ENCODE measurements at places on chromosomes 1 and 21.

DNA sequence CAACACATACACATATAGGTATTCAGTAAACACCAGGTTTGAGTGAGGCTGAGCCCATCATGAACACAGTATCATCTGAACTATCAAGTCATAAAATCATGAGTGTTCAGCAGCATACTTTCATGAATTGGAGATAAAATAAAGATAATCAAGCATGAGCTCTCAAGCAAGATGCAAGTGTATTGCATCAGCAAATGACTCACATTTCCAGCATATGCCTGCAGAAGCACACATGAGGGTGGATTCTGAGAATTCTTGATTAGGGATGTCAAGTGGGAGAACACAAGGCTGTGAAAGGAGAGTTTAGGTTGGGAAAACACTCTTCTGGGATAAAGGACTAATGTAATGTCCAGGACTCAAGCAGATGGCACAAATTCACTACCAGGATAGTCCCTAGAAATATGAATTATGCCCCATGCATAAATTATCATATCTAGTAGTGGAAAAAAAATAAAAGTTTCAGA lies 299.2 kb downstream of the SRGAP2C start:
- no peak for DNase-seq

DNA sequence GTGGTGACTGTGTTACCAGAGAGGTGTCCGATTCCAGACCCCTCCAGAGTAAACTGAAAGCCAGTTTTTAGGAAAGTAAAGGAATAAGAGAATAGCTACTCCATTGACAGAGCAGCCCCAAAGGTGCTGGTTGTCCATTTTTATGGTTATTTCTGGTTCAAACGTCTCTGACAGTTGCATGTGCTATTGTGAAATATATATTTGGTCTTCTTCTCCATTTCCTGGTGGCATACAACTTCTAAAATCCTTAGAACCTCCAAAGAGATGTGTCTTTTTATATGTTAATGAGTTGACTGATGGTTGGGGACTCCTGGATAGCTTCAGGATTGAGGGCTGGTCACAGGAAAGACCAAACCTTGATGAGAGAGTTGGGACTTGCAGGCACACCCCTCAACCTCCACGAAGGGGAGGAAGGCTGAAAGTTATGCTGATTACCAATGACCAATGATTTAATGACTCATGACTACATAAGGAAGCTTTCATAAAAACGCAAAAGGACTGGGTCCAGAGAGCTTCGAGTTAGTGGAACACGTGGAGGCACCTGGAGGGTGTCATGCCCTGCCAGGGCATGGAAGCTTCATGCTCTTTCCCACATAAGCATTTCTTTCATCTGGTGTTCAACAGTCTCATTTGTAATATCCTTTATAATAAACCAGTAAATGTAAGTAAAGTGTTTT lies 100.7 kb downstream of the SLC16A1 start:
- DNase-seq, result no peak

DNA sequence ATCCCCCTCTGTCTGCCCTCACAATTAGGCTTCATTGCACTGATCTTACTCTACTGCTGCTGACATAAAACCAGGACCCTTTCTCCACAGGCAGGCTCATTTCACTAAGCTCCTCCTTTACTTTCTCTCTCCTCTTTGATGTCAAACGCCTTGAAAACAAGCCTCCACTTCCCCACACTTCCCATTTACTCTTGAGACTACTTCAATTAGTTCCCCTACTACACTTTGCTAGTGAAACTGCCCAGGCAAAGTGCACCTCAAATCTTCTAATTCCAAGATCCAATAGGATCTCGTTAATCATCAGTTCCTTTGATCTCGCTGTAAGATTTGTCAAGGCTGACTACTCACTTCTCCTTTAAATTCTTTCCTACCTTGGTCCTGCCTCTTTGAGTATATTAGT lies 5.9 kb upstream of the CDC20 start:
- no peak for DNase-seq

DNA sequence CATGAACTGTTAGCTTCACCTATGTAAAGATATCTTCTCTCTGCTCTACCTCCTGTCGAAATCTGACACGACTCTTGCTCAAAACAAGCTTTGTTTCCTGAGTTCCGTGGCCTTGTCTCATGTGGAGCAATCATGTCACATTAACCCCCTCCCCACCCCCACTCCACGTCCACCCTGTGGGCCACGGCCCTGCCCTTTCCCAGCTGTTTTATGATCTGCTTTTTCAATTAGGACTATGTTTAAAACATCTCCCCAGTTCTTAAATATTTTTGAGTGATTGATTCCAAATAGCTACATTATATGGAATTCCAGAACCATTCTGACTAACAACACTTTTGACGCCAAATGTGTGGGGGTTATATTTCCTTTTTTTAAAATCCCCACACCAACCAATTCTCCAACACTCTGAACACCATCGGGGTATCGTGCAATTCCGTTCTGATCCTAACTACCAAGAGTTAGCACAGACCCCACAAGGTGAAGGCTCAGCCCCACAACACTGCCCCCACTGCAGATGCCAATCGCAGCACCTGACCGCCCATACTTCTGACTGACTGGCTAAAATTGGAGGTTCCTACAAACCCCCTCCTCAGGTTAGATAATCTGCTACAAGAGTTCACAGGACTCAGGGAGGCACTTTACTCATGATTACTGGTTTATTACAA lies 12.7 kb upstream of the S100A8 start:
- no peak for DNase-seq

DNA sequence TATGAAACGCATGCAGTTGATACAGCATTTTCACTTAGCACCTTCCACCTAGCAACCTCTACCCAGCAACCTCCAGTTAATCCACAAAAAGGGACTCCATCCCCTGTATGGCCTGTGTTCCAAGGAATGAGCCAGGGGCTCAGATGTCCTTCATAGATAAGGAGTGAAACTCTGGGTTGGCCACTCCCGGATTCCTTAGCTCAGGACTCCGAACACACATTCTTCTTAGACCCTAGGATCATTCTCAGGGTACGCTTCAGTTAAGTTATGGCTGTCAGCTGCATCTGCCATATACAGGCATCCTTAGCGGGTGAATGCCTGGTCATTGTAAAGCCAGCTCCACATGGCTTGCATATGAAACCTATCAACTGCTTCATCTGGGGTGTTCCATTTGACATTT lies 15.9 kb upstream of the IFI6 start:
- DNase-seq, result no peak

DNA sequence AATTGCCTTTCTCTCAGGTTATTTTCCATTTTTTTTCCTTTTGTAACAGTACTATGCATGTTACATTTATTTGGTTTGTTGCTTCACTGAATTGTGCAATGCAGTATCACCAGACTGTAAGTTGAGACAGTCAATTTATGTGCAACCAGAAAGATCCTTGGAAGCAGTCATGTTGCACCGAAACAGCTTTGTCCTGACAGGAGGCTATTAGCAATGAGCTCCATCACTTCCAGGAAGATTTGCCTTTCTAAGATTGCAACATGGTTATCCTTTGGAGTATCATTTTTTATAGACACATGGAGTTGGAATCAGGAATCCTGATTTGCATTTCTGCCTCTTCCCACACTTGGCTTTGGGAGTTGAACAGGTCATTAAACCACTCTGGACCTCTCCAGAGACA lies 84.5 kb upstream of the ST6GALNAC5 start:
- DNase-seq, result no peak

GRCh38 chr1:84712276-84712874 lies 22.1 kb upstream of the SSX2IP start:
- DNase-seq, result no peak

DNA sequence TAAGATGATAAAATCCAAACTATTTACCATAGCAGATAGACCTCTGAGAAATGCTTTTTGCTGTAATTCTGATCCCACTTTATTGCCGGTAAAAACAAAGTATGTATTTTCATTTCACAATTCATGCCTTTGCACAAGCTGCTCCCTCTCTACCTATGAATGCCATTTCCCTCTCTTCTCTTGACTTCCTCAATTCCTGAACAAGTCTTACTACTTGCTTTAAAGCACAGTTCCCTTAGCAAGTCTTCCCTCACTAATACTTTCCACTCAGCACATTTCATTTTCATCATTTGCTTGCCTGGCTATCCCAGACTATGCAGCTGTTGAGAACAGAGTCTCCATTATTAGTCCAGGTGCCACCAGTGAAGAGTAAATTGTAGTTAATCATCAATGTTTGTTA lies 13.8 kb downstream of the GPATCH2 start:
- DNase-seq, result no peak

- DNase-seq, result no peak
Observed at GRCh38 chr21:15204970-15205286, 140.1 kb upstream of the NRIP1 start.

GRCh38 chr1:5876094-5876650 lies 116.1 kb downstream of the NPHP4 start:
- DNase-seq, result no peak

DNA sequence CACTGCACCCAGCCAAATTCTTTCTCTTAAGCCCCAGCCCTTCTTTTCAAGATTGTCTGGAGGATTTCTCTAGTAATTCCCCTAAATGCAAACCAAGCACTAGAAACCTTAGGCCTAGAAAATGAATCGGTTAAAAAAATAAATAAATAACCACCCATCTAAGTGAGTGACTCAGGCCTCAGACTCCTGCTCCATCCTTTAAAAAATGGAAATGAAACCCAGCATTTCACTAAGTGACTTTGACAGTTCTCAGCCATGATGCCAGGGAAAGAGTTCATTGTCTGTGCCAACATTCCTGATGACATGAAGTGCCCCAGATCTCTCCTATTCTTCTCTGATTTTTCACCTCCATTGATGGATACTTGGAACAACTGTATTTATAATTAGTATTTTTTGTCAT lies 415.2 kb upstream of the DAB1 start:
- DNase-seq, result no peak

DNA sequence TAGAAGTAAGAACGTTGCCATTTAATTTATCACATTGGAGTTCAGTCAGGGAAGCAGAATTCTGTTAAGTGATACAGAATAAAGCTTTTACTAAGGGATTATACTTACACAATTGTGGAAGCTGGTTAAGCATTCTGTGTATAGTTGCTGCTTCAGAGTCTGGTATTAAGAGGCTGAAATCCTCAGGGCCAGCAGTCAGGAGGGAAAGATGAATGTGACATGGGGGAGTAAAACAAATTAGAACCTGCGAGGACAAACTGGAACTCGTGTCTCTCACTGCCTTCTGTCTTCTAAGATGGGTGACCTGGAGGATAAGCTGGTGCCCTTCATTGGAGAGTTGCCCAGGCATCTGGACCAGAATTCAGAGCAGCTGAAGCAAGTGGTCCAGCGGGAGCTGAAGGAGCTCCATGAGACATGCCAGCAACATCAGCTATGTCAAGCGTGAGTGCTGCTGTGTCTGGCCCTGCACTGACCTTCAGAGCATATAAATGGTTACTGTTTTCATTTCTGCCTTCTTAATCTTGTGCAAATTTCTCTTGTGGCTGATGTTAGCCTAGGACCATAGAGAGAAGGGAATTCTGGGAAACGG lies 23.0 kb downstream of the MARK1 start:
- no peak for DNase-seq

DNA sequence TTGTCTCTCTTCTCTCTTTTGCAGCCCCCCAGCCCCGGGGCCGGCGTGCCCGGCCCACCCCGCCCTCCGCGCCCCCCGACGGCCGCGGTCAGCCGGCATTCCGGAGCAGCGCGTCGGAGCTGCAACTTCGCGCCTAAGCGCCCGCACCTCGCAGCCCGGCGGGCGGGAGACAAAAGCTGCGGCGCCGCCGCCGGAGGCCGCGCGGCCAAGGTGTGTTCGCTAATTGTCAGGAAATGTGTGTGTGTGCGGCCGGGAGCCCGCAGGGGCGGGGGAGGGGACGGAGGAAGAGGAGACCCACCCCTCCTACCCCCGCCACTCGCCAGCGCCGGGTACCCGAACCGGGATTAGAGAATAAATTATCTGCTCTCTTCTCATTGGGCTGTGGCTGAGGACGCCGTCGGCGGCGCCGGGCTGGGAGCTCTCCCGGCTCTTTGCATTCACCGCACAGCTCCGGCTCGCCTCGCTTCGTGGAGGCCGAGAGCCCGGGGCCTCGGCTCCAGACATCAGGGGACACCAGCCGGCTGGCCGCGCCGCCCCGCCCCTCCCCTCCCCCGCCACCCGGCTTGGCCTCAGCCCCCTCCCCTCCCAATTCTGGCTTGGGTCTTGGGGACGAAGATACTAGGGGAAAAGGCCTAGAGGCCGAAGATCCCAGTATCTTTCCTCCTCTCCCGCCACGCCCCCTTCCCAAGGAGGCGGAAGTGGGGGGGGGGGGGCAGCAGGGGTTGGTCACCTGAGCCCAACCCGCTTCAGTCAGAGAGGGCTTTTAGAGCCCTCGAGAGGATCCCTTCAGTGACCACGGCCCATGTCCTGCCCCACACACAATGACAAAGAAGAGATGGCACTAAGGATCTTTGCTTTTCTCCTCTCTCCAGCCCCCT lies 1.3 kb upstream of the BLACAT1 start:
- no peak for DNase-seq

DNA sequence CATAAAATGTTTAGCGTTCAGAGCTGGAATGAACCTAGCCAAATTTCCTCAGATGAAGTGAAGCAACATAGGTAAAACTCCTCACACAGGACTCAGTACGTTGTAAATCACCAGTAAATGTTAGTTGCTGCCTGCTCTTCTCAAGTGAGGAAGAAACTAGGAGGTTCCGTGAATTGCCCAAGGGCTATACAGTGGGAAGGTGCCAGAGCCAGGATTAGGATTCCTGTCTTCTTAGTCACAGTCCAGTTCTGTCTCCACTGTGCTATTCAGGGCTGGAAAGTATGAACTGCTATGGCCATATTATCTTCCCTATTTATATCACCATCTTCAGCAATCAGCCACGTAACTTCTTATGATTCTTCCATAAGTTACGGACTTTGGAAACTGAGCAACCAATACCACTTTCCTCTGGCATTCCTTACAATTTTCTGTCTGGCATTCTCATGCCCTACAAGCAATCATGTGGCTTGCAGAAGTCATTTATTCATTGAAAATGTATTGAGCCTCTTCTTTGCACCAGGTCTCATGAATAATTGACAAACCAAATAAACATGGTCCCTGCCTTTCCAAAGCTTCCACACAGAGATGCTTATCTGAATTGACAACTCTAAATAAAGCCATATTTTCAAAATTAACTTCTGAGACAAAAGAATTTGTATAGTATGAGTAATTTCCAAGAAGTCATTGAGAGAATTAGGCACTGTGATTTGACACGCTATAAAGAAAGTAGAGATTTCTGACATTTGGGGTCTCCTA lies 271.6 kb upstream of the SGIP1 start:
- DNase-seq, result no peak

DNA sequence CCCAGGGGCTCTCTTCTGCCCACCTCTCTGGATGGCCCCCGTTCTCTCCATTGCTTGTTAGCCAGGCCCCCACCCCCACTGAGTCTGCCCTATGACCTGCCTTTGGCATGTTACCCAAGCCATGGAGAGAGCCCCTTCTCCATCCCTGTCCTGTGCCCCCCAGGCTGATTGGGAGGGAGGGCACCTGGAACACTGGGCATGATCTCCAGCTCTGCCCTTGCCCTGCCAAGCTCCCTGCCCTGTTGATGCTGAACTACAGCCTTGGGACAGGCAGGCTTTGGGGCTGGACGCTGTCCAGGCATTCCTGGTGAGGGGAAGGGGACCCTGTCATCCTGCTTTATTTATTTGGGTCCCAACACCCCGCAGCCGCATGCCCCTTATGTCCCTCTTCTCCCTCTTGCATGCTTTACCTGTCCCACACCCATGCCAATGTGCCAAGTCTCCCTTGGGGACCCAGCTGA lies 10.7 kb downstream of the TRIM46 start:
- DNase-seq, result no peak

Measured in stimulated activated CD4-positive, alpha-beta T cell treated with anti-CD3 and anti-CD28 coated beads, Interleukin-1b, Interleukin-23, amount 100 ng/mL, for 1 hour (primary cell).